MM.1S (cell line): ENCODE measurements at places on chromosomes 1 and 21.

DNA sequence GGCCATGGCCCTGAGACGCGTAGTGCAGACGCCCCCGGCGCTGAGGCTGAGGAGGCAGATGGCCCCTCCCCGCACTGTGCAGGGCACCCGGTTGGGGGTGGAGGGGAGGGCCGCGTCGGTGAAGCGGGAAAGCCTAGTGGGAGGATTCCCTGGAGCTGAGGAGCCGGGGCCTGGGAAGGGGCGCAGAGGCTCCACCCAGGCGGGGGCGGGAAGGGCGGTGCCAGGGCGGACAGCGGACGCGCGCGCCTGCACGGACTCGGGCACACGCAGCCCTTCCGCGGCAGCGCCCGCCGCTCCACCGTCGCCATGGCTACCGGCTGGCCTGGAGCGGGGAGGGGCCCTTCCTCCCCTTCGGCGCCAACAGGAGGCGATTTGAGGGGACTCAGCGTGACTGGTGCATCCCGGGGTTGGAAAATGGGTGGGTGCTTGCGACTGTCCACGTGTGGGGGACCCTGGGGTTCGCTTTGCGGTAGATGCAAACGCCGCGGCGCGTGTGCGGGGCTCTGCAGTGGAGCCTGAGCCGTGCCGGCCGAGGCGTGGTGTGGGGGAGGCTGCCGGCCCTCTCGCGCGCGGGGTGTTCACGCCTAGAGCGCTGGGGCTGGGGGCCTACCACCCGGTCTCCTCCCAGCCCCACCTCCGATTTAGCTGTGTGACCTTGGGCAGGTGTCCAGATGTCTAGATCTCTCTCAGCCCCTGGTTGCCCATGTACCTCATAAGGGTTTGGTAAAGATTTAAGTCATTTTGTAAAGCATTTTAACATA lies 35.1 kb downstream of the PTPRF start:
- no peak overlapping the region for H3K27ac ChIP-seq
- H3K4me1 ChIP-seq = no peaks in the 10 kb centered on the region
- no peaks in the 10 kb centered on the region for H3K27me3 ChIP-seq
- peak; percentile 66 for DNase-seq
- no peaks in the 10 kb centered on the region for H3K36me3 ChIP-seq
- peak overlapping the region; percentile 63 for H3K4me3 ChIP-seq

DNA sequence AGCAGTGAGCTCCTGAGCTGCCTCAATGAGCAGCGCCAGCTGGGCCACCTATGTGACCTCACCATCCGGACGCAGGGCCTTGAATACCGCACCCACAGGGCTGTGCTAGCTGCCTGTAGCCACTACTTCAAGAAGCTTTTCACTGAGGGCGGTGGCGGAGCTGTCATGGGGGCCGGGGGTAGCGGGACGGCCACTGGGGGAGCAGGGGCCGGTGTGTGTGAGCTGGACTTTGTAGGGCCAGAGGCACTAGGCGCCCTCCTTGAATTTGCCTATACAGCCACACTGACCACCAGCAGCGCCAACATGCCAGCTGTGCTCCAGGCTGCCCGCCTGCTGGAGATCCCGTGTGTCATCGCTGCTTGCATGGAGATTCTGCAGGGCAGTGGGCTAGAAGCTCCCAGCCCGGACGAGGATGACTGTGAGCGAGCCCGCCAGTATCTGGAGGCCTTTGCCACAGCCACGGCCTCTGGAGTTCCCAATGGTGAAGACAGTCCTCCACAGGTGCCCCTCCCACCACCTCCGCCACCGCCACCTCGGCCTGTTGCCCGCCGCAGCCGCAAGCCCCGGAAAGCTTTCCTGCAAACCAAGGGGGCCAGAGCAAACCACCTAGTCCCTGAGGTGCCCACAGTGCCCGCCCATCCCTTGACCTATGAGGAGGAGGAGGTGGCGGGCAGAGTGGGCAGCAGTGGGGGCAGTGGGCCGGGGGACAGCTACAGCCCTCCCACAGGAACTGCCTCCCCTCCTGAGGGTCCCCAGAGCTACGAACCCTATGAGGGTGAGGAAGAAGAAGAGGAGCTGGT lies 12.3 kb downstream of the ZBTB7B start:
- no peaks in the 10 kb centered on the region for H3K27me3 ChIP-seq
- no peak for DNase-seq
- H3K4me1 ChIP-seq = peaks cover 30% of the 10 kb centered on the region
- H3K36me3 ChIP-seq = no peaks in the 10 kb centered on the region; the same call in 1 of the 2 replicates
- H3K4me3 ChIP-seq = no peak overlapping the region

DNA sequence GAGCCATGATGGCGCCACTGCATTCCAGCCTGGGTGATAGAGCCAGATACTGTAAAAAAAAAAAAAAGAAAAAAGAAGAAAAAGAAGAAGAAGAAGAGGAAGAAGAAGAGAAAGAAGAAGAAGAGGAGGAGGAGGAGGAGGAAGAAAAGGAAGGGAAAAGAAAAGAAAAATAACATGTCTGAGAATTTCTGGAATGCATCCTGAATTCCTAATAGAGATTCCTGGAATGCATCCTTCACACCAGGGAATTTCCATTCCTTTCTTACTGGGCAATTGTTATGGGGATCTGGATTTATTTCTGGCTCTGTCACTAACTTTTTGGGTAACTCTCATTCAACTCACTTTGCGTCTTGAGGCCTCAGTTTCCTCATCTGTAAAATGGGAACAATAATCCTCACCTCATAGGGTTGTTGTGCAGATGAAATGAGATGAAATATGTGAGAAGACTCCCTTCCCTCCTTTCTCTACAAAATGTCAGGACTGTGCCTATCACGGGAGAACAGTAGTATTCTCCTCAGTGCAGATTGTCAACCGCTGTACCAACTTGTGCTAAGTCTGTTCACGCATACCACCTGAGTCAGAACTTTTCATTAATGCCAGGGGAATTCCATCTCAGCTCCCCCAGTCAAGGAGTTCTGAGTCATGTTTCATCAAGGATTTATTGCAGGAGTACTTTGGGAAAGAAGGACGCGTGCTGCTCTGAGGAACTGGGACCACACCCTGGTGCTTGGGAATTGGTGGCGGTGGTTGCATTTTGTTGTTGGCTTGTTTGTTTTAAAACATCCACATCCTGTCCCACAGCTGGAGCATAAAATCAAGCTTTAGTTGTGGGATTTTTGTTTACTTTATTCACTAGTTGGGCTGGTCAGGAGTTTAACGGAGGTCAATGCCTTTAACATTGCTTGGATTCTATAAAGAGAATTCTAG lies 42.4 kb upstream of the ROR1 start:
- H3K4me1 ChIP-seq = no peaks in the 10 kb centered on the region
- H3K27me3 ChIP-seq = no peaks in the 10 kb centered on the region
- DNase-seq = no peak
- H3K36me3 ChIP-seq = no peaks in the 10 kb centered on the region
- no peak overlapping the region for H3K27ac ChIP-seq

GRCh38 chr1:208778417-208778816 lies 534.2 kb upstream of the PLXNA2 start:
- H3K27me3 ChIP-seq = no peaks in the 10 kb centered on the region
- H3K4me3 ChIP-seq = no peak overlapping the region
- no peak overlapping the region for H3K27ac ChIP-seq

GRCh38 chr1:31069392-31069791 lies 3.9 kb upstream of the PUM1 start:
- no peaks in the 10 kb centered on the region for H3K27me3 ChIP-seq
- no peak overlapping the region for H3K4me3 ChIP-seq
- no peak for DNase-seq
- no peaks in the 10 kb centered on the region for H3K4me1 ChIP-seq

DNA sequence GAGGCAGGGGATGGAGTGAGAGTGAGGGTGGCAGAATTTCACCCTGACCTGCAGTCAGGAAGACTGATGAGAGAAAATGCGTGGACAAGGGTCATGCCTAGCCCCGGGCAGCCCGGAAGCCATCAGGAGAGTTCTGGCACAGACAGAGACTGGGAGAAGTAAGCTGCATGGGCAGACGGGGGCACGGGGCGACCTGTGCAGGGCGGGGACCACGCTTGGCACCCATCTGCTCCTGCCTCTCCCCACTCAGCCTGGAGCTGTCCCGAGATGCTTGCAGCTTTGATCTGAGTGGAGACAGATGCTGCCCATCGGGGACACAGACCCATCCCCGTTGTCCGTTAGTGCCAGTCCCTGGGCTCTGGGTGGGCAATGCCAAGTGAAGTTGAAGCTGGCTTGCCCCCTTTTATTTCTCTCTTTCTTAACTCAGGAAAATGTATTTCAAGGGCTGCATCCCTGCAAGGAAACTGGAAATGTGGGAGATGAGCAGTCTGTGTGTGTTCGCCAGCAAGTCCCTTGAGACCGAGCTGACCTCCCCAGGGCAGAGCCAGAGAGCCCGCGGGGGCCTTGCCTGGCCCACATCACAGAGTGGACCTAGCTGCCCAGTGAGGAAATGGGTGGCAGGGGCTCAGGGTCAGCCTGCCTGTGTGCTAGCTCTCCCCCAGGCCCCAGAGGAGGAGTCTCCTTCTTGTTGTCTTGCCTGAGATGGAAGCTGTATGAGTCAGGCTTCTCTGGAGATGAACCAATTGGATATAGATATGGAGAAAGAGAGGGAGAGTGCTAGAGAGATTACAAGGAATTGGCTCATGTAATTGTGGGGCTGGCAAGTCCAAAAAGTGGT lies 121.3 kb upstream of the C1orf174 start:
- no peak overlapping the region for H3K27ac ChIP-seq
- no peak overlapping the region for H3K4me3 ChIP-seq
- DNase-seq = no peak
- H3K27me3 ChIP-seq = peaks cover 94% of the 10 kb centered on the region
- no peaks in the 10 kb centered on the region for H3K4me1 ChIP-seq

- H3K27ac ChIP-seq = no peak overlapping the region
- H3K36me3 ChIP-seq = no peaks in the 10 kb centered on the region
- no peak overlapping the region for H3K4me3 ChIP-seq
Measured at GRCh38 chr21:29637134-29637533, 302.7 kb downstream of the GRIK1 start.

- no peaks in the 10 kb centered on the region for H3K36me3 ChIP-seq
- H3K4me1 ChIP-seq = no peaks in the 10 kb centered on the region
- H3K4me3 ChIP-seq = no peak overlapping the region
Measured at GRCh38 chr1:176926330-176927086, 238.0 kb downstream of the ASTN1 start.

DNA sequence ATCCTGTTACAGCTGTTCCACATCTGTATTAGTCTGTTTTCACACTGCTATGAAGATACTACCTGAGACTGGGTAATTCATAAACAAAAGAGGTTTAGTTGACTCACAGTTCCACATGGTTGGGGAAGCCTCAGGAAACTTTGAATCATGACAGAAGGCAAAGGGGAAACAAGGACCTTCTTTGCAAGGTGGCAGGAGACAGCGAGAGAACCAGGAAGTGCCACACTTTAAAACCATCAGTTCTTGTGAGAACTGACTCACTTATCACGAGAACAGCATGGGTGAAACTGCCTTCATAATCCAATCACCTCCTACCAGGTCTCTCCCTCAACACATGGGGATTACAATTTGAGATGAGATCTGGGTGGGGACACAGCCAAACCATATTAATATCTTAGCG lies 110.3 kb upstream of the TRABD2B start:
- no peak overlapping the region for H3K27ac ChIP-seq
- H3K27me3 ChIP-seq = no peaks in the 10 kb centered on the region
- no peak overlapping the region for H3K4me3 ChIP-seq
- H3K4me1 ChIP-seq = no peaks in the 10 kb centered on the region

DNA sequence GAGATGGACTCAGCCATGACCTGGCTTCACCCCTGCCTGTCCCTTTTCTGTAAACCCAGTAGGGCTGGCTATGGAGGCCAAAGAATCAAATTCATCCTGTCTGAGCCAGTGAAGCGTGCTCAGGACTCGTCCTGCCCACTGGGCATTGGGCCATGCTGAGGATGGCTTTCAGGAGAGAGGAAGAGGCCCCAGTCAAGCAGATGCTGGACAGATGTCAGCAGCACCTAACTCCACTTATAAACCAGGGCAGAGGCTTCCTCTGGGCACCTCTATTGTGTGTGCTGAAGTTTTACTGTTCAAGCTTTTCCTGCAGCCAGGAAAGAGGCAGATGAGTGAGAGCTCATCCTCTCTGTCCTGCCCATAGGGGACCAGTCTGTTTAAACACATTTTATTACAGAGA lies 97.4 kb upstream of the GCLM start:
- H3K4me3 ChIP-seq = no peak overlapping the region
- DNase-seq = no peak
- no peak overlapping the region for H3K27ac ChIP-seq
- no peaks in the 10 kb centered on the region for H3K4me1 ChIP-seq

DNA sequence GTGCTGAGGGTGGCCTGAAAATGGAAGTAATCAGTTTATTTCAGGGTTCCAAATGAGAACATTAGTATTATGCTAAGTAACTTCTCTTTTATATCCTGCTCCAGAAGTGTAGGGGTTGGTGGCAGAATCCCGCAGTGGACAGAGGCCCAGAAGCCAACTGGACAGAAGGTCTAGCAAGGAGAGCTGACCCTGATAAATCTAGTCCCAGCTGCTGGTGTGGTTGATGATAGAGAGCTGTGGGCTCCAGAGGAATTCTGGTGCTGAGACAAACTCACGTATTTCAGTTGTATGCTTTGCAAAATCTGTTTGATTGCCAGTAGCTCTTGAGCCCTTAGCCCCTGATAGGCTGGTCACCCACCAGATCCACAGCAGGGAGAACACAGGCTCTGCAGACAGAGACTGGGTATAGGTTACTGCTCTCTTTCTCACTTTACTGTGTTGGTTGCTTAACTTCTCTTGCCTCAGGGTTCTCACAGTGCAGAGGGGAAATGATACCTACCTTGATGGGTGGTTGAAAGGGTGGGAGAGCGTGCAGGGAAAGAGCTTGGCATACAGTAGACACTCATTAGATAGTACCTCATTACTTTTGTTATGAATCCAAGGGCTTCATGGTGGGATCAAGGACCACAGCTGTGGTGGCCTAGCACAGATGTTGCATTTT lies 29.6 kb upstream of the CACNA1E start:
- no peak overlapping the region for H3K4me3 ChIP-seq
- H3K4me1 ChIP-seq = no peaks in the 10 kb centered on the region
- H3K27me3 ChIP-seq = no peaks in the 10 kb centered on the region
- H3K27ac ChIP-seq = no peak overlapping the region
- no peaks in the 10 kb centered on the region for H3K36me3 ChIP-seq
- no peak for DNase-seq

DNA sequence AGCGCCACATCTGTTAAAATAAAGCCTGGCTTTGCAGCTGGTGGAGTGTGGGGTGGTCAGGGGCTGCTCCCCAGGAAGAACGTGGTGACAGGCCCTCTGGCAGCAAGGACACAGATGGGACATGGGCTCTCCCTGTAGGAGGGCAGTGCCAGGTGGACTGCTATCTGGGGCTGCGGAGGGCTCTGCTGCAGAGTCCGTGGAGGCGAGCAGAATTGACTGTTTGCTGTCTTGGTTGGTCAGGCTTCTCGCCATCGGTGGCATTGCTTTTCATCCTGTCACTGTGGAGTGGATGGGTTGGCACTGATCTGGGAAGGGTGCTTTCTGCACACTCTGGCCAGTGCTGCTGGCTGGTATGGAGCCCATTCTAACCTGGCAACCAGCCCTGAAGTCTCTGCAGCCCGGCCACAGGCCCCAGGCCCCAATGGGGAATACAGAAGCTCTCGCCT lies 103.0 kb downstream of the LAMC2 start:
- no peaks in the 10 kb centered on the region for H3K27me3 ChIP-seq
- no peaks in the 10 kb centered on the region for H3K36me3 ChIP-seq
- no peak for DNase-seq
- H3K4me3 ChIP-seq = no peak overlapping the region
